ENCODE measurements at places on chromosomes 5 and 9. TPM values are rescaled to one million over a fixed set of nuclear protein-coding genes. Genes with fewer than 3 reads are reported as not detected.

PDZD2 gene
- not detected for total RNA-seq

AK1 gene
- total RNA-seq, result 62.3 TPM

ZNG1C gene
- 23.2 TPM for total RNA-seq

NEUROG1 gene
- not detected for total RNA-seq

DNA sequence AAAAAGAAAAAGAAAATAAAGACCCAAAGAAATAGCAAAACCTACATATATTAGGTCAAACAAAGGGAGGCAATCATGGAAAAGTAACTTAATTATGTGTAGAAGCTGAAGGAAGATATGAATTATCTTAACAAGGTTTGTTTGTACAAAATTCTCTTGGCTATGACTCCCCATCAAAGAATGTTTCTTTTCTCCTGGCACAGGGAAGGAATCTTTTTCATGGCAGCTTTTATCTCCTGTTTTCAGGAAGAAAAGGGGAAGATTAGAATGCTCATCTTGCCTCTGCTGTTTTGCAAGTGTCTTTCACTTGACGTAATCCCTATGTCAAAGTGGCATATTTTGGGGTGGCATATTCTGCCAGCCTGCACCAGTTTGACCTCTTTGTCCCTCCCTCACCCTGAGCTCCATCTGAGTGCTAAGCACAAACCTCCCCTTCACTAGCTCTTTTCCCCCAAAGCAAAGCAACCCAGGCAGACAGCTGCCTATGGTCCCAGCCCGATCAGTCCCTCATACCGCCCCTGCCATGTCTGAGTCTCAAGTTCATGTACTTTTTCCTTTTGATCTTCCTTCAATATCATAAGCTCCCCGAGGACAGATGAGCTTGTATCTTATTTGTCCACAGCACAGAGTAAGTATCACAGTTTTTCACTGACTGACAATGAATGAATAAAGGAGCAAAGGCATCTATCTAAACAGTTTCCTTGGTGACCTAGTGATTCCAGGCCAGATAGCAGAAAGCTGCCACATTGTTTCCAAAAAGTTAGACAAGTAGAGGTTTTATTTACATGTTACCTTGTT lies 242.8 kb upstream of the ANKRD55 start:
- no peaks in the 10 kb centered on the region for H3K36me3 ChIP-seq
- peak overlapping the region; percentile 28 for H3K27ac ChIP-seq

GRCh38 chr5:175378444-175379028 lies 65.4 kb downstream of the DRD1 start:
- no peaks in the 10 kb centered on the region for H3K36me3 ChIP-seq
- no peak for DNase-seq
- no peaks in the 10 kb centered on the region for H3K4me1 ChIP-seq
- peaks cover 13% of the 10 kb centered on the region for H3K27me3 ChIP-seq
- no peak overlapping the region for H3K27ac ChIP-seq

GRCh38 chr5:61994171-61994570 lies 311.8 kb upstream of the KIF2A start:
- H3K27me3 ChIP-seq, result no peaks in the 10 kb centered on the region
- H3K27ac ChIP-seq, result no peak overlapping the region

- peak; percentile 30 for DNase-seq
- peaks cover 44% of the 10 kb centered on the region for H3K4me1 ChIP-seq
- peak overlapping the region; percentile 89 for H3K4me3 ChIP-seq
These were observed 478 bp downstream of the TEX10 start for GRCh38 chr9:100352201-100352726.

GRCh38 chr5:119570910-119571309 lies 58.4 kb upstream of the FAM170A start:
- no peak overlapping the region for H3K27ac ChIP-seq
- DNase-seq, result no peak
- no peak overlapping the region for H3K4me3 ChIP-seq
- H3K4me1 ChIP-seq, result no peaks in the 10 kb centered on the region

DNA sequence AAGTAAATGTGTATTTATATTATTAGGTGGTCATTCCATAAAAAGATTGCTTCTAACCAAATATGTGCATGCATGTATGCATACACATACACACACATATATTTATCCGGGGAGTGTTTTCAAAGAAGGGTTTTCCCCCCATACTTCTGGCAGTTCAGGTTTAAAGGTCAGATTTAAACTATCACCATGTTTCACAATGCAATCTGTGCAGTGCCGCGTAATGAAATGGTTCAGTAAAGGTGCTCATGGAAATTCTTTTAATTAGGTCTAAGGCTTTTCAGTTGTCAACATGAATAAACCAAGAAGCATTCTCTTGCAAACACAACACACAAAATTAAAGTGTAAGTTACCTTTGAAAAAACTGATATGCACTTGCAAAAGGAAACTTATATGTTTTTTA lies 211.0 kb downstream of the CRB2 start:
- no peak overlapping the region for H3K27ac ChIP-seq
- peaks cover 14% of the 10 kb centered on the region for H3K4me1 ChIP-seq
- no peak overlapping the region for H3K4me3 ChIP-seq
- peaks cover 5% of the 10 kb centered on the region for H3K36me3 ChIP-seq

GRCh38 chr5:99614888-99615287 lies 686.1 kb upstream of the CHD1 start:
- H3K27ac ChIP-seq, result no peak overlapping the region
- H3K27me3 ChIP-seq, result no peaks in the 10 kb centered on the region
- DNase-seq, result no peak
- H3K4me1 ChIP-seq, result no peaks in the 10 kb centered on the region

DNA sequence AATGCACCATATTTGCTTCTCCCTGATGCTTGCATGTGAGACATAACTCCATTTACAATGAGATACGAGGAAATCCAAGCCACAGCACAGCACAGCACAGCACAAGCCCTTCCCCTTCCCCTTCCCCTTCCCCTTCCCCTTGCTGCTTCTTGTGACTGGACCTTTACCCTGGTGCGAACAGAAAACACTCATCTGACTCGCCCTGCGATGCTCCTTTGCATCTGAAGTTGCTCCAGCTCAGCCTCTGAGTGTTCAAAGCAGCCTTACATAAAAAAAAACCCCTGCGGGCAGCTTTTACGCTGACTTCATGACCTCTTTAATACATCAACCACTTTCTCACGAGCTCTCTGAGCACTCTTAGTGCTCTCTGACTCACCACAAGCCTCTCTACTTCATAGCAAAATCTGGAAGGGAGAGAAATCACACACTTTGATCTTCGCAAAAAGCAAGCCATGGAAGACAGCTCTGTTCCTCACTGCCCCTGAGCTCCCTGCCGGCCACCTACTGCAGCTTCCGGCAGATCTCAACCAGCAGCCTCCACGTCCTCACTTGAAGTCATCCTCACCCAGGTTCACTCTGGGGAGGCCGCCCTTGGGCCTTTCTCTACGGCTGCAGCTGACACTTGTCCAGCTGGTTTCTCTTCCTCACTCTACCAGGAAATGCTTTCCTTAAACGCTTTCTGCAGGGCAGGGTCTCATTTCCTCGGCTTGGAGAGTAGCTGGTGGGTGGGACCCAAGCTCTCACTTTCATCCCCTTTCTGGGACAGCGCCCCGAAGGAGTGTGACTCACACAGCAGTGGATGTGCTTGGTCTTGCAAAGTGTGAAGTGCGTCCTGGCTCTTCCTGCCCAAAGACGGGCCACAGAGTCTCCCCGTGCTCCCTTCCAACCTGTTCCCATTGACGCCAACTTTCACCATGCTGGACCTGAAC lies 5.3 kb downstream of the SLC34A1 start:
- H3K4me3 ChIP-seq, result peak overlapping the region; percentile 30
- peak; percentile 47 for DNase-seq
- peaks cover 5% of the 10 kb centered on the region for H3K27me3 ChIP-seq
- H3K27ac ChIP-seq, result peak overlapping the region; percentile 84

- no peak overlapping the region for H3K27ac ChIP-seq
- H3K4me1 ChIP-seq, result no peaks in the 10 kb centered on the region
- no peak overlapping the region for H3K4me3 ChIP-seq
- H3K27me3 ChIP-seq, result no peaks in the 10 kb centered on the region
These were observed 464.9 kb downstream of the TLE1 start for GRCh38 chr9:81224166-81225081.

- H3K27me3 ChIP-seq, result no peaks in the 10 kb centered on the region
- H3K27ac ChIP-seq, result no peak overlapping the region
- DNase-seq, result no peak
- H3K36me3 ChIP-seq, result no peaks in the 10 kb centered on the region
- no peaks in the 10 kb centered on the region for H3K4me1 ChIP-seq
These were observed 213.4 kb downstream of the PRR16 start for GRCh38 chr5:120677481-120677880.

DNA sequence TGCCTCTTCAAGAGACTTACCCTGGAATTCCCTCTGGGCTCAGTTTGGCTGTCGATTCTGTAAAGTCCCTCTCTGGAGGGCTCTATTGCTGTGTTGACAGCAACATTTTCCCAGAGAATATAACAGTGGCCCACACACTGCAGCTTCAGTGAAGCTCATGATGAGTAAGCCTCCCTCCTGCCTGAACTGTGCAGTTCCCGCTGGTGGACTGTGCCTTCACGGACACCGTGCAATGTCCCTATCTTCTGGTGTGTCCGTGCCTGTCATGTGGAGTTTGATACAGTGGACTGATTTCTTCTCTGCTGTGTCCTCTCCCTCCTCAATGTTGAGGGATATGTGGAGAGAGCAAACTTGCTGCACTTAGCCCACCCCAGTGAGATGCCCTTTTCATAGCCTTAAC lies 109.0 kb downstream of the NTRK2 start:
- no peaks in the 10 kb centered on the region for H3K4me1 ChIP-seq
- DNase-seq, result no peak
- H3K36me3 ChIP-seq, result no peaks in the 10 kb centered on the region

- no peak for DNase-seq
- H3K4me1 ChIP-seq, result no peaks in the 10 kb centered on the region
- H3K27ac ChIP-seq, result no peak overlapping the region
- no peak overlapping the region for H3K4me3 ChIP-seq
These were observed 288.9 kb downstream of the TRPM3 start for GRCh38 chr9:70832492-70832891.

DNA sequence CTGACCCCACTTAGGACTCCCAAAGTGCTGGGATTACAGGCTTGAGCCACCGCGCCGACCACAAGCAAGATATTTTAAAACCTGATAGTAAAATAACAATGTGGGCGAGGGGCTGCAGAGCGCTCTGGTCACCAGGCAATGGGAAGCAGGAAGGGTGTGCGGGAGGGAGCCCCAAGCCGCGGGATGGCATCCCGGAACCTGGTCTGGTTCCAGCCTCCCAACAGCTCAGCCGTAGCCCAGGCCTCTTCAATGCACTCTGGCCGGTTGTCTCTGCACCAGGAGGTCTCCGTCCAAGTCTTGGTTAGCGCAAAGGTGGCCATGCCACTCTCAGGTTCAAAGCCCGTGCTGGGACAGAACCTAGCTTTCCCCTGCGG lies 694 bp upstream of the UAP1L1 start:
- DNase-seq, result no peak
- H3K27ac ChIP-seq, result no peak overlapping the region
- no peaks in the 10 kb centered on the region for H3K27me3 ChIP-seq
- peak overlapping the region; percentile 66 for H3K4me3 ChIP-seq
- peaks cover 6% of the 10 kb centered on the region for H3K36me3 ChIP-seq

DNA sequence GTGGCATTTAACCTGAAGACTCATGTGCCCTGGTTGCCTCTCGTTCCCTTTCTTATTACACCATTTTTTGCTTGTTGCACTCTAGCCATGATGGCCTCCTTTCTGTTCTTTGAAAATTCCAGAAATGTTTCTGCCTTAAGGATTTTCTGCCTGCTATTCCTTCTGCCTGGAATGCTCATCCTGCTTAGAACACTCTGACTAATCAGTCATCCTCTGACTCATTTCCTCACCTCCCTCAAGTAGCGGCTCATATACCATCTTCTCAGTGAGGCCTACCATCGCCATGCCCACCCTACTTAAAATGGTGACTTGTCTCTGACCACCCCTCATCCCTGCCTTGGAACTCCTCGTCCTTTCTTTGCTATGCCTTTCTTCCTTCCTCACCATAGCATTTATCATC lies 68.8 kb downstream of the KIF4B start:
- no peaks in the 10 kb centered on the region for H3K4me1 ChIP-seq
- H3K27ac ChIP-seq, result no peak overlapping the region
- no peak overlapping the region for H3K4me3 ChIP-seq
- peaks cover 3% of the 10 kb centered on the region for H3K27me3 ChIP-seq
- no peaks in the 10 kb centered on the region for H3K36me3 ChIP-seq

DNA sequence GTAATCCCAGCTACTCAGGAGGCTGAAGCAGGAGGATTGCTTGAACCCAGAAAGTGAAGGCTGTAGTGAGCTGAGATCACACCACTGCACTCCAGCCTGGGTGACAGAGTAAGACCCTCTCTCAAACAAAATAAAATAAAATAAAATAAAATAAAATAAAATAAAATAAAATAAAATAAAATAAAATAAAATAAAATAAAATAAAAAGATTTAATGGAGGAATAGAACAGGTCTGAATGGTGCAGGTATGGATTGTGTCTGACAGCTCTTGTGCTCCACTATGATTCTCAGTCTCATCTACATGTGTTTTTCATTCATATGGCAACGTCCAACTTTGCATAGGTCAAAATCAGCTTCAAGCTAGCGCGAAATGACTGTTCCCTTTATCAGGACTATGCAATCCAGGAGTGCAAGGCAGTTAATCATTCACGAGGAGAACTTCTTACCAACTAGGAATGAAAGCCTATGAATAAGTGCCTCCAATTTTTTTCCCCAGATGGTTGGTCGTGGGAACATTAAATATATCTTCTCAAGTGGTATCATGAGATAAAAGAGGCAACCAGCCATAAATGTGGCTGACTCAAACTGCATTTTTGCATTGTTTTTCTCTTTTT lies 1392.3 kb upstream of the CDH9 start:
- no peak overlapping the region for H3K27ac ChIP-seq
- no peak overlapping the region for H3K4me3 ChIP-seq
- DNase-seq, result no peak
- H3K4me1 ChIP-seq, result no peaks in the 10 kb centered on the region
- no peaks in the 10 kb centered on the region for H3K27me3 ChIP-seq

GRCh38 chr9:34123682-34124081 lies 2.8 kb downstream of the DCAF12 start:
- peaks cover 40% of the 10 kb centered on the region for H3K36me3 ChIP-seq
- H3K27me3 ChIP-seq, result no peaks in the 10 kb centered on the region
- peak overlapping the region; percentile 94 for H3K27ac ChIP-seq
- DNase-seq, result peak; percentile 35
- peaks cover 46% of the 10 kb centered on the region for H3K4me1 ChIP-seq

DNA sequence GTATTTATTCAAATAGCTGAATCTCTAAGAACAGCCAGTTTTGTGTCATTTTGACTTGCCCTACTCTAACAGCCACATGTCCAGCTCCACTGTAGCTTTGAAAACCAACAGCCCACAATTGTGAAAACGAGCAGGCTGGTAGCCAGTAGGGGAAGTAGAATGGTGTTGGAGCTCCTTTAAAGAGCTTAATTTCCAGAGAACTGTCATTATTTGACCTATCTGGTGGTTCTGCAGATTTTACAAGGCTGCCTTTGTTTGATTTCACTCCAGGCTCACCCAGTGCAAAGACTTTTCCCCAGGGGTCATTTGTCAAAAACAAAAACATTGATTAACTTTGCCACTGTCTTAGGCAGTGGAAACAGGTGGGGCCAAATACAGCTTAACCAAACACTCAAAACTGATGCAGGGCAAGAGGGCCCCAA lies 3.2 kb upstream of the PJA2 start:
- H3K36me3 ChIP-seq, result peaks cover 5% of the 10 kb centered on the region
- H3K4me1 ChIP-seq, result peaks cover 11% of the 10 kb centered on the region
- no peak overlapping the region for H3K27ac ChIP-seq
- no peak for DNase-seq
- no peak overlapping the region for H3K4me3 ChIP-seq
